ENCODE measurements at places on chromosomes 6 and 20.

GRCh38 chr6:168106633-168107005, 27.6 kb upstream of the FRMD1 start:
- no peak for DNase-seq

DNA sequence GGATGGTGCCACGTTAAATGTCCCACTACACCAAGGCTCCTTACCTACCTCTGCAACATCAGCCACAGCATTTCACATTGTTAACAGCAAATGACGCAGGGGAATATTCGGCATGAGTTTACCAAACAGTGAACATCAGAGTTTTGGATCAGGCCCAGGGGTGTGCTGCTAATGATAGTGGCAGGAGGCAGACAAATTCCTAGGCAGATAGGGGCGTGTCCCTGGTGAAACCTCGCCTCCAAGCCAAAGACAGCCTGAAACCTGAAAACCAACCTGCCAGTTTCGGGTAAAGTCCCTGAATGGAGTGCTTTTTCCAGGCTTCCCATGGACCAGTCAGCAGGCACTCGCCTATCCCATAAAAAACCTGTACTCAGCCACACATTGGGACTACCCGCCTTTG, 133.6 kb downstream of the SH3BGRL2 start:
- DNase-seq: no peak

DNA sequence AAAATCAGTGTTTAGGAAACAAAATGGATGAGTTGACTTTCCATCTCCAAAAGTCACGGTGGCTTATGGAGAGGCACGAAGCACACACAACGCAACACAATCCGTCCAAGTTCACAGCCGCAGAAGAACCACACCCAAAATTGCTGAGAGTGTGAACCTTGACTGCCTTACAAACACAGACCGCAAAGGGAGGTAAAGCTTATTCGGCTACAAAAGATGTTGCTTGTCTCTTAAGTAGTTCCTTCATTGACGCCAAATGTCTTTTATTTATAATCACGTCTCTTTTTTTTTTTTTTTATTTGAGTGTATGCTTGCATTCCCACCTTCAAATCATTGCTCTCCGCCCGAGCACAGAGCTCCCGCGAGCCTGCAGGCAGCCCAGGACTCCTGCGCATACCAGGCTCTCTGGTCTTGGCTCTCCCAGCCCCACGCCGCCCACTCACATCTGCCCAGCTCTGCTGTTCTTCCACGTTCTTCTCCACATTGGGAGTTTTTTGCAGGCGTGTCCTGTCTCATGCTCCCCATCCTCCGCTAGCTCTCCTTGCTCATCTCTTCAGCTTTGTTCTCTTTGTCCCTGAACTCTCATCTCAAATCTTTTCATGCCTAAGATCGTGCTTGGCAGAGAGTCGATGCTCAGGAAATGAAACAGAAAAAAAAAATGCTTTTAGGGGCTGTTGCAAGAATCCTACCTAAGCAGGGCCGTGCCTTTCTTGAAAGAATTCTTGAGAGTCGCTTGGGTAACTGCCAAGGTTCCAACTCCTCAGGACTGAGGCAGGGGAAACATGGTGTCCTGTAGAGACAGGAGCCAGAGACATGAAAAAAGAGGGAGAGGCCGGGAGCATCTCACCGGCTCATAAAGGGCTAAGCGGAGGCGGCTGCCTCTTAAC, 25.8 kb downstream of the LY86 start:
- DNase-seq: no peak

DNA sequence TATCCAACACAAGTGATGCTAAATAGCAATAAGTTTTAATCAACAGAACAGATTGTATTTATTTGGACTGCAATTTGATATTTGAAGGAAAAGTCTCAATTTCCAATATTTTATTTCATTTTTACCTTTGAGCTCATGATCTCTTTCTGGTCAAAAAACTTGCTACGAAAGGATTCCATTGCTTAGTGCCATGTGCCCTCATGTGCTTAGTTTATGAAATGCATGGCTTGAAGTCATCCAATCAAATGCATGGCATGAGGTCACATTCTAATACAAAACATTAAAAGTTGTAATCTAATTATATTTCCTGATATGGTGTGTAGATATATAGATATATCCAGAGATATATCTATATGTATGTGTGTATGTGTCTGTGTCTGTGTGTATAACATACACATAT, 321.2 kb upstream of the ADGRB3 start:
- DNase-seq: no peak

DNA sequence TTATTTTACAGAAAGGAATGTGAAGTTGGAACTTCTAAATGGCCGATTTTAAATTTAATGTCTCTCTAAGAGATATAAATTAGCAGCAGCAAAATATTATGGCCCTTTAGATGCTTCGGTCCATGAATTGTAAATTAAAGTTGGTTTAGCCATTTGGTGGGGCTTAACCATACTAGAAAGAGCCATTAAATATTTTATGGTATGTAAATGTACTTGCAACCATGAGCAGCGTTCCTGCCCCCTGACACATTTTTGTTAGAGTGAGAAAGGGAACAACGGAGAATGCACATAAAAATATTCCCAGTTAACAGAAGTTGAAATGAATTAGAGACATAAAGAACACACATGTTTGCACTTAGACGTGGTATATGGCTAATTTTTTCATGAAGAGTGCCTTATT, 237.9 kb downstream of the MYLK4 start:
- no peak for DNase-seq

GRCh38 chr6:12527339-12527738, 189.2 kb upstream of the PHACTR1 start:
- DNase-seq: no peak

GRCh38 chr6:128241216-128241615, 279.2 kb downstream of the PTPRK start:
- no peak for DNase-seq

GRCh38 chr6:88133718-88134117, 32.4 kb downstream of the CNR1 start:
- DNase-seq: no peak

DNA sequence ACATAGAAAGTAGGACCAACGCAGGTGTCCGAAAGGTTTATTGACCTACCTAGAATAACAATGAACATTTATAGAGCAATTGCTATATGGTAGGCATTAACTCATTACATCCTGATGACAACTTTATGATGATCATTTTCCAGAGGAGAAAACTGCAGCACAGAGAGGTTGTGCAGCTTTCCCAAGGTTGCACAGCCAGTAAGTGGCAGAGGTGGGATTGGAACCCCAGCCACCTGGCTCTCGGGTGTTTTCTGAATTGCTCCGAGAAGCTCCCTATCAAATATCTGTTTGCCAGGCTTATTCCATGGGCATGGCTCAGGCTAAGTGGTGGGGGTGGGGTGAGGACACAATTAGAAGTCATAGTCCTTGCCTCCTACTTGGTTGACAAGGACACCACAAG, 24.1 kb upstream of the NFATC2 start:
- no peak for DNase-seq

- DNase-seq: no peak
These were observed 8.1 kb downstream of the CFAP61 start for GRCh38 chr20:20060234-20060998.

DNA sequence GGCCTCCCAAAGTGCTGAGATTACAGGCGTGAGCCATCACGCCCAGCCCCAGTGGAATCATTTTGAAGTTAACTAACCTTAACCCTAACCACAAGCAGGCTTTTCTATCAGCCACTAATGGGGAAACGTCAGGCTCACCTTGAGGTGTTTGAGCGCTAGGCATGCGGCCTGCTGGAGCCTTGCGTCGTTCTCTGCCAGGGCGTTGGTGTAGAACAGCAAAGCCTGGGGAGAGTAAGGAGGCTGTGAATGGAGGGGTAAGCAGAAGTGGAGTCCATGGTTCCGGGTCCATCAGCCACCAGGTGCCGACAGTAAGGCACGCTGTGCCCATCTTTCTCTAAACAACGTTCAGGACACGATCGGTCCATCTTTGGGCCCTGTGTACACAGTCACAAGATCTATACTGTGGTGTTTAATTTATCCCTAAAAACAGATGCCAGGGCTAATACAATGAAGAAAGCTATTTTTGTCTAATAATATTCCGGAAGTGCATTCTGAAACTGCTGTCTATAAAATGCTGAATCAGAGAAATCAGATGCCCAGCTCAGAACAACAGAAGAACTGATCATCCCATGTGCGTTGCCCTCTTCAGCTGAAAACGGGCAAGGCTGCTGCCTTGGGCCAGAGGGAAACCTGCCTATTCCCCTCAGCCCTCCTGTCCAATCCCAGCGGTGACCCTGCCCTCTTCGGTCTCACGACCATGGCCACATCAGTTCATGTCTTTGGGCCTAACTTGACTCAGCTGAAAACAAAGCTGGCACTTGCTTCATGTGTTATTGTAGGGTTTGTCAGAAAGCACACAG, 79.6 kb downstream of the PTPN1 start:
- DNase-seq: no peak

DNA sequence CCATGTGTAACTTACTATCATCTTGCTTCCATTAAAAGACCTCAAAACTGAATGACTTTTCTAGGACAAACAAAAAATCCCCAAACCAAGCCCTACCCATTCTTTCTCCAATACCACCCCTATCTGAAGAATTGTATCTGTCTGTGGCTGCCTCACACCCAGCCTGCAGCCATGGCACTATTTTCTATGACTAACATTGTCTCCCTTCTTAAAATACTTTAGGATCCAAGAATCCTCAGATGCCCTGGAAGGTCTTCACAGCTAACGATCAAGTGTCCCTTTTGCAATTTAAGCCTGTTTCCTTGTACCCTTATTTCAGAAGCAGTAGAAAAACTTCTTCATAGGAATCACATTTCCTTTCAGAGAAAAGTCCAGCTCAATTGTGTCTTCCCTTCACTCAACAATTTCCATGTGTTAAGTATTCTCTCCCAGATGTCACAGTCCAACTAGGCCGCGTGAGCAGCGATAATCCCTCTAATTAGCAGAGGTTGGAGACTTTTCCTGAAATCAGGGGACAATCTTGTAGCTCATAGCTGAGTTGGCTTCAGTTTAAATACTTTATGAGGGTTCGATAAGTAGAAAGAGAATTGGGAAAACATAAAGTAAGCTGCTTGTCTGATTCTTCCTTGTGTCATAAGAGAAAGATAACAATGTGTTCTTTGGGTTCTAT, 5.2 kb upstream of the MEP1A start:
- no peak for DNase-seq

GRCh38 chr6:127475823-127476176, 16.6 kb upstream of the KIAA0408 start:
- no peak for DNase-seq

DNA sequence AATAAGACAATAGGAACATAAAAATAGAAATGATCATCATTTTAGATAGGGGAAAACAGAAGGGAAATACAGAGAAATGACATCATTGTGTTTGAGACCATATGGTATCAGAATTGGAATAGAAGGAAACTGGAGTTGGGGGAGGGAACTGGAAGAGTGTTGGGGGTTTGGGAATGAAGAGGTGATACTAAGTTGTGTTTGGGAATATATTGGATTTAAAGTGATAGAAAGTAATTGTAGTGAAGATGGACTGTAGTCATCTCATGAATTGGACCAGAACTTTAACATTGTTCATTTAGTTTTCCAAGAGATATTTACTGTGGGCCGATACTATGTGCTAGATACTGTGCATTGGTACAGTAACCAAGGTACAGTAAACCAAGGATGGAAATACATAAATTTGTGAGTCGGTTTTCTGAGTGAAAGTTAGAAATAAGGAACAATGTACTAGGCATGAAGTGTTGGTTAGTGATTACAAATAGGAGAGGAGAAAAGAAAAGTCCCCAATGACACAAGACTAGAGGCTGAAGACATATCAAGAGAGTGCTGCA, 32.3 kb downstream of the KCNQ5 start:
- no peak for DNase-seq

- DNase-seq: no peak
These were observed 66.4 kb downstream of the FYN start for GRCh38 chr6:111806561-111807497.

- no peak for DNase-seq
These were observed 126.7 kb downstream of the BCAS1 start for GRCh38 chr20:53943522-53944291.

GRCh38 chr6:73339340-73339739, 14.7 kb downstream of the DPPA5 start:
- no peak for DNase-seq

- DNase-seq: no peak
These were observed 212.9 kb upstream of the TBX18 start for GRCh38 chr6:84977363-84977705.

- DNase-seq: no peak
These were observed 197.0 kb downstream of the SIM1 start for GRCh38 chr6:100267721-100268123.

- DNase-seq: no peak
These were observed 60.4 kb downstream of the SLC22A3 start for GRCh38 chr6:160408528-160408927.

DNA sequence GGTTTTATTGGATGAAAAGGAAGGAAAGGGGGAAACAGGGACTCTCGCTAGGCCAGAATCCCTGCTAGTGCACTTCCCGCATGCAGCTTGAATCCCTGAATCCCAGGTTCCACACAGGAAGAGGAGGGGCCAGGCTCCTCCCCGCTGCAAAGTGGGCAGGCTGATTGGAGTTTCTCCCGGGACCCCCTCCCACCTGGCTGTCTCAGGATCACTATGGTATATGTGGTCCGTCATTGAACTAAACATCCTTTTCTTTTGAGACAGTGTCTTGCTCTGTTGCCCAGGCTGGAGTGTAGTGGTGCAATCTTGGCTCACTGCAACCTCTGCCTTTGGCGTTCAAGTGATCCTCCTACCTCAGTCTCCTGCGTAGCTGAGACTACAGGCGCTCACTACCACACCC, 70.7 kb downstream of the FAM50B start:
- no peak for DNase-seq

All from GM12891 (cell line).